ENCODE measurements at places on chromosomes 5 and 9.
A peak's percentile ranks its signal among the peaks of the same experiment; 100 is the strongest.

- no peak overlapping the region for H3K27ac ChIP-seq
- DNase-seq: no peak
- no peaks in the 10 kb centered on the region for H3K27me3 ChIP-seq
- no peaks in the 10 kb centered on the region for H3K36me3 ChIP-seq
These were observed 286.9 kb upstream of the ATP10B start for GRCh38 chr5:161138751-161139455.

- H3K4me3 ChIP-seq: peak overlapping the region; percentile 51
- H3K36me3 ChIP-seq: peaks cover 12% of the 10 kb centered on the region
- peak; percentile 53 for DNase-seq
- peaks cover 59% of the 10 kb centered on the region for H3K4me1 ChIP-seq
- peak overlapping the region; percentile 64 for H3K27ac ChIP-seq
- no peaks in the 10 kb centered on the region for H3K27me3 ChIP-seq
These were observed 28.4 kb downstream of the PRRC2B start for GRCh38 chr9:131422241-131422792.

DNA sequence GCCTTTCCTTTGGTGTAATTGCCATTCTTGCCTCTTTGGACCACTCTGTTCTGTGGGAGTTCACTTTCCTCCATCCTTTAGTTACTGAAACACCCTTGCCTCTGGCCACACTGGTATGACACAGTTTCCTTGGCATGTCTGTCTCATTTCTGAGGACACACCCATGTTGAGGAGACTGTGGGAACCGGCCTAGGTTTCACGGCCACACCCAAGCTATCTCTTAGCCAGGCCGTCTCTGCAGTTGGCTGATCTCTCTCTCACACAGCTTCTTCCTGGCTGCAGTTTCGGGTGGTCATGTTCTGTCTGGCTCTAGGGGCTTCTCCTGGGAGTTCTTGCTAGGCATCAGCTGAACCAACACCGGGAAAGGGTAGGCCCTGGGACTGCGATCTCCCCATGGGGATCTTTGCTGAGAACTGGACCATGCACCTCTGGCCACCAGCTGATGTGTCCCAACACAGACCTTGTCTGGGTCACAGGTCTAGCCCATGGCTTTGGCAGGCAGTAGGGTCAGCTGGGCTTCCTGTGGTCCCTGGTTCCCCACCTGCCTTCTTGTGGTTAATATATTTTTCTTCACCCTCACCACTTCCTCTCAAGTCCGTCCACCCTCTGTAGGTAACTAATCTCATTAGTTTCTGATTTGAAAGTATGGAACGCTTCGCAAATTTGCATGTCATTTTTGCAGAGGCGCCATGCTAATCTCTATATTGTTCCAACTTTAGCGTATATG, 24.9 kb downstream of the ARHGEF37 start:
- H3K36me3 ChIP-seq: peaks cover 30% of the 10 kb centered on the region
- H3K4me1 ChIP-seq: peaks cover 48% of the 10 kb centered on the region
- H3K4me3 ChIP-seq: no peak overlapping the region
- no peaks in the 10 kb centered on the region for H3K27me3 ChIP-seq
- peak; percentile 99 for DNase-seq

DNA sequence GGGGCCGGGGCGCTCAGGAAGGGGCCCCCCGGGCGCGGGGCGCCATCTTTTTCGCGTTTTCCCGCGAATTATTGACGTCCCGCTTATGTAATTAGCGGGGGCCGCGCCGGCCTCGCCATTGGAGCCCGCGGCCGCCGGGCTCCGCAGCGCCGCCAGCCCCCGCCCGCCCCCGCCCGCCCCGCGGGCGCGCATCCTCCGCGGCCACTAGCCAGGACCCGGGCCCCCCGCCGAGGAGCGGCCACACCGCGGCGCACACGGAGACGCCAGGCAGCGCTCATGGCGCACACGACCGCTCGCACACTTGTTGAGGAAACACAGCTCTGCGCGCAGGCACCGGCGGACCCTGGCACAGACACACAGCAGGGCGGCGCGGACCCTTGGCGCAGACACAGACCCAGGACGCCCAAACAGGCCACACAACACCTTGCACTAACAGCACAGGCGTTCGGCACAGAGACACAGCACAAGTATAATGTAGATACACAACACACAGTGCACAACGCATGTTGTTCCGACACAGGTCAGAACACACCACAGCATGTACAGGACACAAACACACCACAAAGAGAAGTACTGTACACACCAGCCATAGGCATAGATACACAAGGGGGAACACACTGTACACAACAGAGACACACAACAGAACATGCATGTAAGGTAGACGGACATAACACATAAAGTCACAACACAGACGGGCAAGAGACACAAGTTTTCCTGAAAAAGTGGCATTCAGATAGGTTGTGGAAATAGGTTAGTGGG, 467 bp upstream of the PHF19 start:
- peaks cover 17% of the 10 kb centered on the region for H3K36me3 ChIP-seq
- no peaks in the 10 kb centered on the region for H3K27me3 ChIP-seq
- H3K27ac ChIP-seq: peak overlapping the region; percentile 2

- H3K4me3 ChIP-seq: peak overlapping the region; percentile 67
- peak; percentile 70 for DNase-seq
- no peak overlapping the region for H3K27ac ChIP-seq
- peaks cover 8% of the 10 kb centered on the region for H3K4me1 ChIP-seq
- H3K36me3 ChIP-seq: peaks cover 5% of the 10 kb centered on the region
These were observed 1.3 kb upstream of the ABCA2 start for GRCh38 chr9:137029058-137029936.

DNA sequence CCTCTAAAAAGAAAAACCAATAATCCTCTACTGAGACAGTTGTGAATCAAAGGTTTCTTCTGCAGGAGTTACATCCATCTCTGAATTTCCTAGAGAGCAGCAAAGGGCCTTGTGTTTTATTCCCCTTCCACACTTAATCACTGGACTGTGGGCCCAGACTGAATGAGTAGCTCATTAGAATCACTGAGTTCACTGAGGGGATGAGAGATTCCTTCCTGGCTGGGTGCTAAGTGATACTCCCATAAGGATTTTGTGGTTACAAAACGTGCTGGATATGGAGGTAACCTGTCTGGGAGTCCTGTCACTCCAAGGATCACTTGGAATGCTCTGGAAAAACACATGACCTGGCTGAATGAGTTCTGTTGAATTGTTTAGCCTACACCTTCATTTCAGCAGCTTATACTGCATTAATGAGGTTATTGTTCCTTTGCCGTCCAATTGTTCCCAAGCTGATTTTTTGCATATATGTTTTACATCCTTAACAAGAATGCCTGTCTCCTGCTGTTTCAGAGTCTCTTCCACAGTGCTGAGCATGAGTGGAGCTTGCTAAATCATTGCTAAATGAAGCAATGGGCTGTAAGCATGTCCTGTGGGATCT, 82.9 kb downstream of the MEF2C start:
- DNase-seq: no peak
- H3K4me3 ChIP-seq: no peak overlapping the region
- peaks cover 68% of the 10 kb centered on the region for H3K27me3 ChIP-seq
- no peaks in the 10 kb centered on the region for H3K36me3 ChIP-seq
- no peak overlapping the region for H3K27ac ChIP-seq

GRCh38 chr5:77168161-77168878, 42.2 kb upstream of the PDE8B start:
- H3K27me3 ChIP-seq: no peaks in the 10 kb centered on the region
- peaks cover 13% of the 10 kb centered on the region for H3K4me1 ChIP-seq
- peak; percentile 70 for DNase-seq
- peak overlapping the region; percentile 39 for H3K27ac ChIP-seq
- H3K4me3 ChIP-seq: no peak overlapping the region
- no peaks in the 10 kb centered on the region for H3K36me3 ChIP-seq

- no peak overlapping the region for H3K4me3 ChIP-seq
- peaks cover 24% of the 10 kb centered on the region for H3K4me1 ChIP-seq
- H3K36me3 ChIP-seq: peaks cover 14% of the 10 kb centered on the region
- DNase-seq: peak; percentile 79
- H3K27ac ChIP-seq: no peak overlapping the region
These were observed 59.4 kb downstream of the SIL1 start for GRCh38 chr5:139138809-139139208.

GRCh38 chr5:94082405-94082804, 341.0 kb upstream of the POU5F2 start:
- no peak overlapping the region for H3K27ac ChIP-seq
- no peaks in the 10 kb centered on the region for H3K27me3 ChIP-seq
- no peaks in the 10 kb centered on the region for H3K4me1 ChIP-seq
- no peak for DNase-seq

DNA sequence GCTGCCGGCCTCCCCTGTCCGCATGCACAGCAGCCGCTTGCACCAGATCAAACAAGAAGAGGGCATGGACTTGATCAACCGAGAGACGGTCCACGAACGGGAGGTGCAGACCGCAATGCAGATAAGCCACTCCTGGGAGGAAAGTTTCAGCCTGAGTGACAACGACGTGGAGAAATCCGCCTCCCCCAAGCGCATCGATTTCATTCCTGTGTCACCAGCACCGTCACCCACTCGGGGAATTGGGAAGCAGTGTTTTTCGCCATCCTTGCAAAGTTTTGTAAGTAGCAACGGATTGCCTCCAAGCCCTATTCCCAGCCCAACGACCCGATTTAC, 75.3 kb downstream of the PIP5K1B start:
- peaks cover 3% of the 10 kb centered on the region for H3K27me3 ChIP-seq
- no peaks in the 10 kb centered on the region for H3K36me3 ChIP-seq
- peaks cover under 1% of the 10 kb centered on the region for H3K4me1 ChIP-seq
- DNase-seq: no peak
- H3K4me3 ChIP-seq: no peak overlapping the region
- no peak overlapping the region for H3K27ac ChIP-seq

GRCh38 chr5:135312255-135312935, 86.6 kb downstream of the MACROH2A1 start:
- DNase-seq: no peak
- H3K27ac ChIP-seq: no peak overlapping the region
- H3K36me3 ChIP-seq: peaks cover 4% of the 10 kb centered on the region
- H3K4me3 ChIP-seq: no peak overlapping the region
- H3K27me3 ChIP-seq: no peaks in the 10 kb centered on the region
- H3K4me1 ChIP-seq: peaks cover 13% of the 10 kb centered on the region

GRCh38 chr5:69295088-69295754, 37.4 kb downstream of the CCDC125 start:
- no peak overlapping the region for H3K27ac ChIP-seq
- peak; percentile 27 for DNase-seq
- no peak overlapping the region for H3K4me3 ChIP-seq
- H3K4me1 ChIP-seq: no peaks in the 10 kb centered on the region
- peaks cover 5% of the 10 kb centered on the region for H3K36me3 ChIP-seq

- H3K27me3 ChIP-seq: no peaks in the 10 kb centered on the region
- H3K4me1 ChIP-seq: peaks cover 23% of the 10 kb centered on the region
- DNase-seq: peak; percentile 24
These were observed 204.3 kb downstream of the PIK3R1 start for GRCh38 chr5:68419637-68420452.

- DNase-seq: no peak
- peaks cover 6% of the 10 kb centered on the region for H3K4me1 ChIP-seq
- no peak overlapping the region for H3K4me3 ChIP-seq
- H3K36me3 ChIP-seq: no peaks in the 10 kb centered on the region
These were observed 193.1 kb downstream of the ICE1 start for GRCh38 chr5:5615569-5615968.

GRCh38 chr5:76487821-76488220, 84.7 kb downstream of the IQGAP2 start:
- H3K4me1 ChIP-seq: no peaks in the 10 kb centered on the region
- no peak overlapping the region for H3K27ac ChIP-seq
- DNase-seq: no peak
- no peak overlapping the region for H3K4me3 ChIP-seq
- H3K27me3 ChIP-seq: peaks cover 26% of the 10 kb centered on the region
- no peaks in the 10 kb centered on the region for H3K36me3 ChIP-seq

- peak overlapping the region; percentile 87 for H3K4me3 ChIP-seq
- DNase-seq: peak; percentile 88
- peaks cover 52% of the 10 kb centered on the region for H3K4me1 ChIP-seq
- H3K36me3 ChIP-seq: peaks cover 5% of the 10 kb centered on the region
- no peaks in the 10 kb centered on the region for H3K27me3 ChIP-seq
These were observed 1.4 kb upstream of the ENC1 start for GRCh38 chr5:74641735-74642542.

DNA sequence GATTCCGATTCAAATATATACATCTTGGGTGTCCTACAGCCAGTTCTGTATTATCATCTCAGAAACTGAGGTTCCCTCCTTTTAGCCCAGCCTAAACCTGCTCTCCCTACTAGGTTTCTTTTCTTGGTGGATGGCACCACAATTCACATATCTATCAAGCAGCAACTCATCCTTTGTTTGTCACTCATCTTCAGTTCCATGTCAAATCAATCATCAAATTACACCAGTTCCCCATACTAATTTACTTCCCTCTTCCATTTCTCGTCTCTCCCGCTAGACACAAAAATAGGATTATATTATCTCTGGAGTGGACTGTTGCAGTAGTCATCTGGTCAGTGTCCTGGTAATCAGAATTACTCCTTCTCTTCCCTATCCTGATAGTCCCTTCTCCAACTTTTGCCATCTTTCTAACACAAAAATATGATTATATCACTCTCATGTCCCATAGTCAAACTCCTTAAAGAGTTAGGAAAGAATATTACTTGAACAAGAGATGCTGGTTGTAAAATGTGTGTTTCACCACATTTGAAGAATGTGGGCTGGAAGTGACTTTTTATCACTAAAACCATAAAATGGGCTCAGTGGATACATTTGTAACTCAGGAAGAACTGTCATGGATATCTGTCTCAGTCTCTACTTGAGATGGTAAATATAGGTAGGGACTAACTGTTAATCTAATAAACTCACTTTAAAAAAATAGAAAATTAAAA, 69.1 kb upstream of the RICTOR start:
- no peaks in the 10 kb centered on the region for H3K36me3 ChIP-seq
- H3K27me3 ChIP-seq: no peaks in the 10 kb centered on the region
- H3K4me3 ChIP-seq: no peak overlapping the region
- no peak overlapping the region for H3K27ac ChIP-seq
- no peak for DNase-seq

DNA sequence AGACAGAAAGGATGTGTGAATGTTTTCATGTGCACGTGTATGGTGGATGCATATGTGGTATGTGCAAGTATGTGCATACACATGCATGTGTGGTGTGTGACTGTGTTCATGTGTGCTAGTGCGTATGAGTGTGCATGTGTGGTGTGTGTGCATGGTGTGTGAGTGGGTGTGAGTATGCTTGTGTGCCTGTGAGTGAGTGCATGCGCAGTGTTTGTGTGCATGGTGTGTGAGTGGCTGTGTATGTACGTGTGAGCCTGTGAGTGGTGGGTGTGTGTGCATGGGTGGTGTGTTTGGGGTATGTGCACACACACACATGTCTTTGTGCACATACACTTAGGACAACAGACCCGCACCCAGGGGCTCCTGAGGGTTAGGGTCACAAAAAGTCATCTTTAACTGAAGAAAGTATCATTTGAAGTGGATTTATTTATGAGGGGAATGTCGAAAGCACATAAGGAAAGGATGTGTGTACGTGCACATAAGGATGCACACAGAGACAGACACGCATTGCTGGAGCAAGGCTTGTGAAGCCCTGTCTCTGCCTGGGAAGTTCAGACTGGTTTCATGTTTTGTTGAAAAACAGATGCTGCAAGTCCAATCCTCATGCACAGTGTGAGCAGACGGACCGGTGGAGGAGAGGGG, 237.0 kb downstream of the SYK start:
- peak overlapping the region; percentile 32 for H3K27ac ChIP-seq
- H3K4me3 ChIP-seq: no peak overlapping the region
- no peaks in the 10 kb centered on the region for H3K27me3 ChIP-seq

Data from MCF 10A (cell line).